Right atrium auricular region (tissue), 2 donors: ENCODE measurements at places on chromosomes 6 and 20.

GRCh38 chr6:101435038-101435437 is 41.5 kb downstream of the GRIK2 start:
- H3K36me3 ChIP-seq: no peaks in the 10 kb centered on the region
- no peaks in the 10 kb centered on the region for H3K27me3 ChIP-seq
- no peak overlapping the region for H3K27ac ChIP-seq
- H3K4me3 ChIP-seq: no peak overlapping the region
- no peaks in the 10 kb centered on the region for H3K4me1 ChIP-seq

- H3K27ac ChIP-seq: no peak overlapping the region
- H3K36me3 ChIP-seq: no peaks in the 10 kb centered on the region
- DNase-seq: no peak
- H3K27me3 ChIP-seq: no peaks in the 10 kb centered on the region
Observed at GRCh38 chr6:70135219-70136160, 167.4 kb downstream of the COL9A1 start.

GRCh38 chr6:170182093-170182780 is 108.6 kb downstream of the DLL1 start:
- H3K4me1 ChIP-seq: peaks cover 7% of the 10 kb centered on the region
- H3K36me3 ChIP-seq: no peaks in the 10 kb centered on the region
- H3K27ac ChIP-seq: no peak overlapping the region
- no peaks in the 10 kb centered on the region for H3K27me3 ChIP-seq
- DNase-seq: no peak

- no peaks in the 10 kb centered on the region for H3K27me3 ChIP-seq
- no peak overlapping the region for H3K27ac ChIP-seq
- H3K4me3 ChIP-seq: no peak overlapping the region
- no peaks in the 10 kb centered on the region for H3K36me3 ChIP-seq
Observed at GRCh38 chr20:61478094-61478493, 226.0 kb downstream of the CDH4 start.

- no peaks in the 10 kb centered on the region for H3K36me3 ChIP-seq
- no peaks in the 10 kb centered on the region for H3K27me3 ChIP-seq
- no peak overlapping the region for H3K4me3 ChIP-seq
- H3K4me1 ChIP-seq: no peaks in the 10 kb centered on the region
- no peak for DNase-seq
Observed at GRCh38 chr6:42387336-42387735, 64.4 kb downstream of the TRERF1 start.
